GM20000 (cell line): ENCODE measurements at places on chromosomes 3 and 15.
A peak's percentile ranks its signal among the peaks of the same experiment; 100 is the strongest.

DNA sequence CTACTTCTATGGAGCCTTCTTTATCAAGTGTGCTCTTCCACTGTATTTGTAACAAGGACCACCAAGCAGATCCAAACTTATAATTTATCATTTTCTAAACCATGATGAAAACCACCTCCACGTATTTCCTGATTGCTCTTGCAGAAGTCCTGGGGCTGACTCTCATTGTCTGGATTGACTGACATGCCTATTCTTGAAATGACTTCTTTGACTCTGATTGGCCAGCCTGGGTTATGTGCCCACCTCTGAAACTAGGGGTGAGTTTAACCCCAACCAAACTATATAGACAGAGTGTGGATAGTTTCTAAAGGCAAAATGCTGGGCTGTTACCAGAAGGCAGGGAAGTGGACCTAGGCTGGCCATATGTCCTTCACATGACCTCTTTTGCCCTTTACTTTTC is 12.7 kb downstream of the TMPRSS7 start:
- DNase-seq: no peak

DNA sequence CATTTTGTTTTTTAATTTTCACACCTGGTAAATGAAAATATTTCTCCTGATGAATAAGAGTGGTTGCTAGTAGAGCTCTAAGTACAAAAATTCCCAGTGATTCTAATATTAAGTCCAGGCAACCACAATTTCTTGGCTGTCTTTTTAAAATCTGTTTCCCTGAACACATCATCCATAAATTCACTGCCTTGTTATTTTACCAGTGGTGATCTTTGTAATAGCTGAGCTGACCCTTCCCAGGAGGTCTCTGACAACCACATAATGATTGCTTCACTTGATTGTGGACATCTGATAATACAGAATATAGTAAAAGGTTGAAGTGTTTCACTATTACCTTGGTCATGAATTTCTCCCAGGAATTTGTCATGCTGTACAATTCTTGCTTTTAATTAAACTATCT is 13.9 kb upstream of the TOP2B start:
- DNase-seq: no peak

- no peak for DNase-seq
Measured at GRCh38 chr3:187327845-187328244, 36.3 kb upstream of the MASP1 start.

DNA sequence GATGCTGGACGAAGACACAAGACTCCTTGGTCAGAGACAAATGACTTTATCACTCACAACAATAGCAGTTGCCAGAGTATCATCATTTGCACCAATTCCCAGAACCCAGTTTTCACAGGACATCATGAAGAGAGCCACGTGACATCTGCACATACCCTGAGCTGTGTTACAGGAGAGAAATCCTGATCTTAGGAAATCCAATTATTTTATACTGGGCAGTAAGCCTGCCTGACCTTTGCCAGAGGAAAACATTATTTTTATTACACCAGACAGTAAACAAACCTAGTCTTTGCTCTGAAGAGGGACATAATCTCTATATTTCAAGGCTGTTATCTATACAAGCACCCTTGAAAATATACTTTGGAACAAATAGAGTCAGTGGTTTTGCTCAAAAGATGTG is 77.4 kb downstream of the ZBBX start:
- DNase-seq: no peak

- DNase-seq: no peak
Measured at GRCh38 chr3:192079098-192079497, 618.1 kb downstream of the PYDC2 start.

- no peak for DNase-seq
Measured at GRCh38 chr3:30749230-30749629, 142.8 kb downstream of the TGFBR2 start.

GRCh38 chr3:188049606-188050530 is 104.1 kb upstream of the LPP start:
- DNase-seq: no peak

- no peak for DNase-seq
Measured at GRCh38 chr15:65206750-65207149, 4.5 kb downstream of the CILP start.

- DNase-seq: no peak
Measured at GRCh38 chr15:32641517-32642059, at the start of gene SCG5. TSS of gene SCG5 (plus strand) at chr15:32641710. CDS start at chr15:32643593, 1,883 bp downstream.

DNA sequence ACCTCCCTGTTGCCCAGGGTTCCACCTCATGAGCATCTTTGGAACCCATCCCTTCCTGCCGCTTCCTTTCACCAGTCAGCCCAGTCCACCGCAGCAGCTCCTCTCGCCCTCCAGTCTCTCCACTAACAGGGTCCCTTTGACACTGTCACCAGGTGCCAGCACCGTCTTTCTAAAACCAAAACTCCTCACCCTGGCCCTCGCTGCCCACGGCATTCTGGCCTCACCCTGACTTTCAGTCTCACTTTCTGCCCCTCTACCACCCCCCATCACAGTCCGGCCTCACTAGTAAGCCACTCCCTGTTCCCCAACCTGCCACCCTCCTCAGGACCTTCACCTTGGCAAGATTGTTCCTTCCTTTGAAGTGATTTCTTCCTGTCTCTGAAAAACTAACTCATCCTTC is 4.2 kb downstream of the PPCDC start:
- no peak for DNase-seq

- DNase-seq: no peak
Measured at GRCh38 chr3:66756468-66757036, 241.6 kb upstream of the KBTBD8 start.

DNA sequence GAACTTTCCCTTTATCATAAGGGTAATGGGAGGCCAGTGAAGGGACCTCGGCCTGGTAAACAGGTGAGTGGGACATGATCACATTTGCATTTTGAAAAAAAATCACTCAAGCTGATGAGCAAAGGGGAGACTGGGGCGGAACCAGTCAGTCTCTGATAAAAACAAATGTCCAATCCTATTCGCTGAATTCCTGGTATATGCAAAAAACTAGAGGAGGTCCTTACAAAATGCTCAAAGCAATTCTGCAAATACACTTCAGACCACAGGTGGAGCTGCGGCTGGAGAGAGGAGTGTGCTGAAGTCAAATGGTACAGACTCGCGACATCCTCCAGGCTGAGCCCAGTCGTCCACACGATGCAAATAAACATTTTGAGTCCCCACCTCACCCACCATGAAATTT is 166.7 kb downstream of the FOXP1 start:
- no peak for DNase-seq

- no peak for DNase-seq
Measured at GRCh38 chr15:70522323-70522966, 240.9 kb downstream of the UACA start.

DNA sequence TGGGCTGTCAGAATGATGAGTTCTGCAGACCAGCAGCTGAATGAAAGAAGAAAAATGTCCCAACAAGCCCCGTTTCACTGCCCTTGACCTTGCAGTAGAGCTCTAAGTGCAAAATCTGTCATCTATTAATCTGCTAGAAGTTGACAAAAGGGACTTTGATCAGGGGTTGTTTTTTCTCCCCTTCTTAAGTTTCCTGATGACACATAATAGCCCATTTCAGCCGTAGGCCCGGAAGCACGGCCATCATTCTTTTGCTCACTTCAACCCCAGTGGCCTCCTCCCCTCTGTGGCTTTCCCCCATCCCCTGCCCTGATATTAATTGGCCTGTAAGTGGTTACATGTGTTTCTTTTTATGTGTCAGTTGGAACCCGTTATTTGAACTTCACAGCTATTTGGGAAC is 298.9 kb downstream of the RPLP1 start:
- DNase-seq: no peak

- DNase-seq: peak; percentile 25
Measured at GRCh38 chr15:81939604-81940440, 106.0 kb downstream of the MEX3B start.

DNA sequence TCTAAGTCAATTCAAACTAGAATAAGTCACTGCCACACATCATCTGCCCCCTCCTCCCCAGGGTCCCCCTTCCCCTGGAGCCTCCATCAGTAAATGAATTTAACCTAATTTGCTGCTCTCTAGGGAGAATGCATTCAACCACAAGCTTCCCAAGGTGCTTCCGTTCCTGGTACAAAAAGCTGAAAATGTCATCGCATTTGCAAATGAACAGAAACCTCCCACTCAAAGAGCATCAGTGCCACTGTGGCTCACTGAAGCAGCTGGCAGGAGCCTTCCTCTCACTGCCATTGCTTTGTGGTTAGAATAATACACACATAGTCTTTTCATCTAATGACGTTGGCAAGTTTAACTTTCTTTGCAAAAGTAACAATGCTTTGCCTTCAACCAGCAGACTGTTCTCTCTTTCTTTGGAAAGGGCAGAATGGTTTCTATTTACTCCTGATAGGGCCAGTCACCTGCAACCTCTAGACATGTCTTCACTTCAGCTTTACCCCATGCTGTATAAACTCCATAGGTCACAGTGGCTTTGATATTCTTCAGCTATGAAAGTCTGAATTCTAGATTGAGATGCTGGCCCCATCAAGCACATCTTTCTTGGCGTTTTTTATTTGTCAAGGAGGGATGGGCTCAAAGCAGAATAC is 238.1 kb downstream of the CPNE4 start:
- no peak for DNase-seq

- no peak for DNase-seq
Measured at GRCh38 chr3:197787412-197787811, 3.6 kb upstream of the LRCH3 start.

- DNase-seq: no peak
Measured at GRCh38 chr15:33392453-33392852, 81.7 kb downstream of the RYR3 start.

DNA sequence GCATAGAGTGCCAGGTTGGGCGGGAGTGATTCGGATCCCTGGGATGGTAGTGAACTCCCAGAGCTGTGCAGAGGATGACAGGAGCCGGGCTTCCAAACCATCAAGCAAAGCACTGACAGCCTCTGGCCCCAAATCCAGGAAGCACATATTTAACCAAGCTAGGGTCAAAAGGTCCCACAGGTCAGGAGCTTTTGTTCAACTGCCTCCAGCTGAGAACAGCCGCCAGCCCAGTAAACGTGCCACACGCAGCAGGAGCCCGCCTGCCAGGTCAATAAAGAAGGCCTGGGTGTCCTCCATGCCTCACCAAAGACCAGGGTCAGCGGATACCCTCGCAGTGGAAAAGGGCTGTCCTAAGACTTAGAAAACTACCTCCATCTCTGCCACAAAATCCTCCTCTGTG is 184.7 kb upstream of the LINGO1 start:
- DNase-seq: no peak

DNA sequence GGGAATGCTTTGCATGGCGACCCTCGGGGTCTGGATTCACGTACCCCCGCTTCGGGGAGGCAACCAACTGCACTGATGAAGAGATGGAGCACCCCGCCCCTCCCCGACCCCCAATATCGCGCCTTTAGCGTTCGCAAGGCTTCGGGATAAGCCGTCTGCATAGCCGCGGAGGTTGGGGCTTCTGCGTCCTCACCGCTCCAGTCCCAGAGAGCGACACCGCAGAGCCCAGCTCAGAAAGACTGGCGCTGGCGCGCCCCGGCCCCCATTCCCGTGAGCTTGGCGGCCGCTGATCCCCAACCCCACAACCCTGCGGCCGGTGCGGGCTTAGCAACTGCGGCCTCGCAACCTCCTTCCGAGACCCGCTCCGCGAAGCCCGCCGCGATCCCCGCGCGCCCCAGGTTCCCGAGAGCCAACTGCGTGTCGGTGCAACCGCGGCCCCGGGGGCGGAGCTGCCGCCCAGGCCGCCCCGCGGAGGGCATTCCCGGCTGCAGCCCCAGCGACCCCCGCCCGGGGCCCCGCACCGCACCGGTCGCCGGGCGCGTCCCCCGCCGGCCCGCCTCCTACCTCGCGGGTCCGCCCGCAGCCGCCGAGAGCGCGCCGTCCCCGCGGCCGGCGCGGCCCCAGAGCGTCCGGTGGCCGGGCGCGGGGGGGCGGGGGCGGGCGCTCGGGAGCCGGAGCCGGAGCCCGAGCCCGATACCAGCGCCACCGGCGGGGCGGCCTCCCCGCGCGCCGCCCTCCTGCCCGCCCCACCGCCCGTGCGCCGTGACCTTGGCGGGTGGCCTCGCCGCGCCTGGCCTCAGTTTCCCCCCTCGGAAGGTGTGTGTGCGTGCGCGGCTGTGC is 79.5 kb downstream of the IQSEC1 start:
- DNase-seq: peak; percentile 81

- no peak for DNase-seq
Measured at GRCh38 chr3:18019161-18019495, 276.7 kb upstream of the TBC1D5 start.

GRCh38 chr3:13841141-13841540 is 38.7 kb downstream of the WNT7A start:
- no peak for DNase-seq

DNA sequence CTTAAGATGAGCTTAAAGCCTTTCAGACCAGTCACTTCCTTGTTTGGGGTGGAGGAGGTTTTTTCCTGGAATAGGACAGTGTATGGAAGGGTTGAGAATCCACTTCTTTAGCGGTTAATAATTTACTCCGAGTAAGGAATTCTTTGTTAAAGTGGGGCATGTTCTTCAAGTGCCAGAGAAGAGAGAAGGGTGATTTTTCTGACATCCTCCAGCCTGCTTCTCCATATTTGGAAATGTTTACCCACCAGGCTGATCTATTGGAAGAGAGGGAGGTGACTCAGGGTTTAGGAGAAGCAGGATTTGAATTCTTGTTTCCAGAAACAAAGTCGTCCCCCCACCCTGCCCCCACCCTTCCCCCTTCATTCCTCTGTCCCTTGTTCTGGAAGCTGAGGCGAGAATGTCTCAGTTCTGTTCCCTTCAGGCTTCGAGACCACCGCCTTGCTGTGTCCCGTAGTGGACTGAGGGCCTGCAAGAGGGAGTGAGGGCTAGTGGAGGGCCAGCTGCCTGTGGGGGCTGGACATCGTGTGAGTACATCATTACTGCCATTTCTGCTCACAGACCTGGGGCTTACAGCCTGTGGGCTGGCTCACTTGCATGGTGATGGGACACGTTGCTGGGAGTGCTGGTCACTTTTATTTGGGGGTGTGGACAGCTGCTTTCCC is 58.5 kb downstream of the LPP start:
- no peak for DNase-seq

DNA sequence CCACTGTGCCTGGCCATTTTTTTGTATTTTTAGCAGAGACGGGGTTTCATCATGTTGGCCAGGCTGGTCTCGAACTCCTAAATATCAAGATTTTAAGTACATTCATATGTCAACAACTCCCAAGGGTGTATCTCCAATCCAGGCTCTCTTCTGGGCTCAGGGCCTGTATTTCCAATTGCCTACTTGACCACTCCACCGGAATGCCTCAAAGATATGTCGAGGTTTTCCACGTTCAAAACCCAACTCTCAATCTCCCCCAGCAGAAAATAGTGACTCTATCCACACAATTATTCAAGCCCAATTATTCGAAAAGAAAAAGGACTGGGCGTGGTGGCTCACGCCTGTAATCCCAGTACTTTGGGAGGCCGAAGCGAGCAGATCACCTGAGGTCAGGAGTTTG is 1.9 kb upstream of the KNSTRN start:
- no peak for DNase-seq

DNA sequence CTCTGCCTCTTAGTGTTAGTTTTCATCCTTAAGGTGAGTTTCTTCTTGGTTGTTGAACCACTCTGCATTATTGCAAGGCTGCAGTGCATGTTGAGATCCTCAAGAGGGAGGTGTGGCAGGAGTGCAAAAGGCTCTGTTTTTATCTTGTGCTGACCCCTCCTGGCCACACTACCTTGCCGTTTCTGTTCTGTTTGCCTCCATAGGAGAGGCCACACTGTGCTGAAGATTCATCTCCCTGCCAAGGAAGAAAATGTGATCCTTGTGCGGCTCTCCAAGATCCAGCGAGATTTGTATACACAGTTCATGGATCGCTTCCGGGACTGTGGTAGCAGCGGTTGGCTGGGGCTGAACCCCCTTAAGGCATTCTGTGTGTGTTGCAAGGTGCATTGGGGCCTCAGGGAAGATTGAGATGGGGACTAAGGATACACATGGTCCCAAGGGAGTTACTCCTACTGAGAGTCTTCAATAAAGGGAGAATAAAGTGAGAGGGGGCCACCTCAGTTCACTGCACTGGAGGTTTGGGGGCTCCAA is 33.0 kb upstream of the TEX264 start:
- DNase-seq: peak; percentile 69
